ENCODE measurements at places on chromosomes 16 and 17.
A peak's percentile ranks its signal among the peaks of the same experiment; 100 is the strongest.

GRCh38 chr17:7174603-7175326, 4.4 kb downstream of the ASGR1 start:
- no peak for DNase-seq

GRCh38 chr16:75043175-75043895, 44.5 kb downstream of the ZNRF1 start:
- DNase-seq: no peak

GRCh38 chr16:23256440-23256839, 45.7 kb upstream of the SCNN1B start:
- no peak for DNase-seq

DNA sequence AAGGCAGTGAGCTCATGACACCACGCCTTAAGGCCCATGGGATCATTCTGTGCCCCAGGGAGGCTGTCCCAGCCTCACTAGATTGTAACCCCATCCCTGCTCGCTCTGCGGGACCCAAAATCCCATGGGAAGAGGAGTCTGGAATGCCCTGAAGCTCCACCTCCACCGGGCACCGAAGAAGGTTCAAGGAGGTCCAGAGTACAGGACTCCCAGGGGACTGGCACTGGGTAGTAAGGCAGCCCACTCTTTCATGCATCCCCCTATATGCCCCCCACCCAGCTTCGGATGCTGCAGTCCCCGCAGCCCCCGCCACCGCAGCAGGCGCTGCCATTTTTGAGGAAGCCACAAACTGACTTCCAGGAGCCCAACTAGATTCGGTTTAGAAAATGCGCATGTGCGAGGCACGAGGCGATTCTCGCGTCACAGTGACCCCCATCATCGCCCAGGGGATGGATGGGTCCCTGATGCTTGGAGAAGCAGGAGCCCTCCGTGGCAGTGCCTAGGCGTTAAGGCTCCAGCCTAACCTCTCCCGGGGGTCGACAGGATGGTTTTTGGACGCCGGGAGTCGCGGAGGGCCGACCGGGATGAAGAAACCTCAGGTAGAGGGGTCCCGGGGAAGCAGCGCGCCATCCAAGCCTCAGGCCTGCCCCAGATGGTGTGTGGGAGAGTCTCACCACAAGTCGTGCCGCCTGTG, 1681.0 kb downstream of the TP53TG3F start:
- no peak for DNase-seq

- DNase-seq: no peak
Measured at GRCh38 chr17:57556320-57556719, 188.8 kb downstream of the CCDC182 start.

GRCh38 chr17:51748749-51749604, 409.5 kb downstream of the CA10 start:
- no peak for DNase-seq

- no peak for DNase-seq
Measured at GRCh38 chr17:60321336-60322055, 70.4 kb downstream of the USP32 start.

DNA sequence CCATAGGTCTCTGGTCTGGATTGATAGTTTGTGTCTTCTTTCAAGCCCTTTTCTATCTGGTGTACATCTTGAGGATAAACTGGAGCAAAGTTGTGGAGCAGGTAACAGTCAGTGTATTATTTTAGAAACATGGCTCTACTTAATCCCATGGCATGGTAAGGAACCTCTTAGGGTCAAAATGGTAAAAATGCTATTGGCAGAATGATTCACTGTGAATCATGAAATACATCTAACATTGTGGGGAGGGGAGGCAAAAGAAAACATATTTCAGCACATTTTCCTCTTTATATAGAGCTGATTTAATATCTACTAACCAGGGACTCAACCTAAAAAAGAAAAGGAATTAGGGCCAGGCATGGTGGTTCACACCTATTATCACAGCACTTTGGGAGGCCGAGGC, 17.9 kb upstream of the ALDH3A2 start:
- DNase-seq: no peak

GRCh38 chr16:87733190-87733589, 32.6 kb downstream of the KLHDC4 start:
- no peak for DNase-seq

DNA sequence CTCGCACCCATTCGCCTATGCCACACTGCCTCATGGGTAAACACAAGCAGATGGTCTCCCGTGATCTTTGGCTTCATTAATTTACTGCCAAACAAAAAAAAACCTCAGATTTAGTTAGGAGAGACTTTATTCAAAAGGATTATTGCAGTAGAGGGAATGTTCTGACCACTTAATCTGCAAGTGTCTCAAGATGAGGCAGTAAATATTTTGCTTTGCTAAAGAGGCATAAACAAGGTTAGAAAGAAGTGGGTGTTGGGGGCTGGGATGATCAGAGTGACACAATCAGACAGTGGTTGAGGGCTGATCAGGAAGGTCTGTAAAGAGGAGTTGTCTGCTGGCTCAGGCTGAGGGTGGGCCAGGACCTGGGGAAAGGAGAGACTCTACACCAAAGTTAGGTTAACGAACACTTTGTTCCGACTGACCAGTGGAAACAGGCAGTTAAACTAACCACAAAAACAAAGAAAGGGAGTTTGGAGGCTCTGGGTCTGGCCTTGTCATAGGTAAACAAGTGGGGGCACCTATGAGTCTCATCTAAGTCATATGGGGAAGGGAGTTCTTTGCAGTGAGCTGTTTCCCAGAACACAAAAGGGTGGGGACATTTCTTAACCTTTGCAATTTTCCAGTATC, 28.5 kb downstream of the HSD17B2 start:
- no peak for DNase-seq

DNA sequence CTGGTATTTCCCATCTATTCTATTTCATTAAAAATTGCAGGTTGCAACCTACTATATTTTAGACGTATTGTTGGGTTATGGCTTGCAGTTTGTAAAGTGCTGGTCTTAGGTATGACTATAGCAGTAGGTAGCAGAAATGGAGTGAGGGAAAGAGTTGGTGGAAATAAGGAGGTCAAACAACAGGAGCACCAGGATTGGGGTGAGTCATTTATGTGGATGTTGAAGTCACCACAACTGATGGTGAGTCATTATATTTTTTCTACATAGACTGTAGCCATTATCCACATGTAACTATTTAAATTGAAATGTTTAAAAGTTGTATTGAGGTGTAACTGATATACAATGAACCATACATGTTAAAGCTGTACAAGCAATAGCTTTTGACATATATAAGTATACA, 25.0 kb upstream of the HS3ST3A1 start:
- DNase-seq: peak; percentile 59

DNA sequence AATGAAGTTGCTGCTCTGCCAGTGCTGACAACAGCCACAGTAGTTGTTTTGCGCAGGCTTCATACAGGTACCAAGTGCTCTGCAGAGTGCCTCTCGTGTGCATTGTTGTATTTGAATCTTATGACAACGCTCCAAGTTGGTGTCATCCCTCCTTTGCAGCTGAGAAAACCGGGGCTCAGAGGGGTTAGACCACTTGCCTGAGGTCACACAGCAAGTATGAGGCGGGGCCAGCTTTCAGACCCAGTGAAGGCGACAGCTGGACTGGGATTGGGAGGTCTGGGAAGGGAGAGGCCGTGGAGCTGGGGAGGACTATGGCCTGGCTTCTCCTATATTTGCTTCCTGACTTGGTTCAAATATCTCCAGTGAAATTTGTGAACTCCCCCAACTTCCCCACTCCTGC, 33.2 kb downstream of the WNT9B start:
- no peak for DNase-seq
